Mononuclear cell (primary cell): ENCODE measurements at places on chromosomes 6 and 20. TPM values are rescaled to one million over a fixed set of nuclear protein-coding genes. Genes with fewer than 3 reads are reported as not detected.

Gene SAPCD1
- 0.63 TPM for total RNA-seq

Gene PRICKLE4
- 0.31 TPM for total RNA-seq

Gene RHAG
- not detected for total RNA-seq

Gene JPH2
- not detected for total RNA-seq

Gene PTCHD4
- 0.10 TPM for total RNA-seq
